Spinal cord (tissue), 10 donors: ENCODE measurements at places on chromosomes 11 and 22. TPM values are rescaled to one million over a fixed set of nuclear protein-coding genes. Genes with fewer than 3 reads are reported as not detected.

- DNase-seq = no peak
Observed at GRCh38 chr11:2515401-2516275, 70.8 kb downstream of the KCNQ1 start.

DNA sequence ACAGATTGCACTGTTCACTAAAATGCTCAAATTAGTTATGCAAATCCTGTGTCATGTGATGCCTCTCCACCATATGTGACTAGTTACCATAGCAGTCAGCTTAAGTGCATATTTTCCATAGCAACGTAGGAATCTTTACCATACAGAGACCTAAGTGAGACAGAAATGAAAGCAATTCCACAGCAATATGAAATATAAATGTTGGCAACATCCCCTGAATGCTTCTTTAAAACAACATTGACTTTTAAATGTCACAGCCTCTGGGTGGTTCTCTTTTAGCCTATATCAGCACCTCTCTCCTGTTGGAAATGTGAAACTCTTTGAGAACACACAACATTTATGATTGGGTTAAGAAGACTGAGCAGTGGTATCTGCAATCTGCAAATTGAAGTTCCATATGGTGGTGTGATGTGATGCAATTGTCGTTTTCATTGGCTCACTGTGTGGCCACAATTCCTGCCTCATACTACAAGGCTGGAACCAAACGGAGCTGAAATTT is 814.6 kb downstream of the DLG2 start:
- peak; percentile 92 for DNase-seq

PHLDA2 gene
- polyA plus RNA-seq = 2.0 TPM

DNA sequence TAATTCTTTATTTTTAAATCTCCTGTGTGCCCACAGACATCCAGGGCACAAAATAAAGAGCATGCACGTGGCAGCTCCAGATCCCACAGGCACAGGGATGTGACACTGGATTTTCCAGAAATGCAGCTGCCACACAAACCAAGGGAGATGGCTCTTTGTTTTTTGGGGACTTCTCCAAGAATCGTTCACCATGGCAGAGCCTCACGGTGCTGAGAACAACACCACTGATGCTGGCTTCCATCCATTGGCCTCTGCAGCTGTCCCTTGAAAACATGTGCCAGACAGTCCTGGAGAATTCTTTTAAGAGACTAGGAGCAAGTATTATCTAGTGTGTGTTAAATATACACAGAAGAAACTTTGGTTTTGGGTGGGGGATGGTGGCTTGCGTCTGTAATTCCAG is 108.4 kb upstream of the SLC22A12 start:
- DNase-seq = peak; percentile 66

DNA sequence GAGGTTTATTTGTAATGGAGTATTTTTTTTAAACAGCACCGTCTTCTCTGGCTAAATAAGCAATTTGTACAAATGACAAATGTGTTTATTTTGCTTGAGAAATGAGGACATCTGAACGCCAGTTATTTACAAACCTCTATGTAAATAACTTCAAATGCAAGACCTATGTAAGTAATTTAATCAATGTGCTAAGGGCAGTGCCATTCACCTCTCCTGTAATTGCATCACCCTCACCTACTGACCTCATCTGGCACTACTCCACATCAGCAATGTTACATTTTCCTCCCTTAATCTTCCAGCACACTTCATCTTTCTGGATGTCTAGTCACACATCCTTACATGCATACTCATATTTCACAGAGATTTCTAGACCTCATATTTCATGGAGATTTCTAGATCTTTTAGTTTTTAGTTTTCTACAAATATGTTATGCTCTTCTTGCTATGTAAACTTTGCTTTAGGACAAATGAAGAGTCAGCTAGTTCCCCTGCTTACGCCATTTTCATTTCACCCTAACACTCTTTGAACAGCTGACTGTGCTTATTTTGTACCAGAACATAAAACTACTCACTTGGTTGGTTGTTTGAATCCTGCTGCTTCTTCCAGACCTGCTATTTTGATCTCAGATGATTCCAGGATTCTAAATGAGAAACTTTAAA is 238.6 kb downstream of the GRM5 start:
- no peak for DNase-seq

MFRP gene
- 0.09 TPM for polyA plus RNA-seq

- peak; percentile 95 for DNase-seq
Observed at GRCh38 chr11:119106564-119107537, at the start of gene C2CD2L. Gene C2CD2L (plus strand): TSS chr11:119107344. CDS start chr11:119107742, 398 bp downstream.

GRCh38 chr11:110919241-110919922 is 207.1 kb upstream of the ARHGAP20 start:
- DNase-seq = no peak

SHANK2 gene
- 36.4 TPM for polyA plus RNA-seq

GRCh38 chr11:133228471-133229329 is 303.6 kb downstream of the OPCML start:
- DNase-seq = peak; percentile 69

DNA sequence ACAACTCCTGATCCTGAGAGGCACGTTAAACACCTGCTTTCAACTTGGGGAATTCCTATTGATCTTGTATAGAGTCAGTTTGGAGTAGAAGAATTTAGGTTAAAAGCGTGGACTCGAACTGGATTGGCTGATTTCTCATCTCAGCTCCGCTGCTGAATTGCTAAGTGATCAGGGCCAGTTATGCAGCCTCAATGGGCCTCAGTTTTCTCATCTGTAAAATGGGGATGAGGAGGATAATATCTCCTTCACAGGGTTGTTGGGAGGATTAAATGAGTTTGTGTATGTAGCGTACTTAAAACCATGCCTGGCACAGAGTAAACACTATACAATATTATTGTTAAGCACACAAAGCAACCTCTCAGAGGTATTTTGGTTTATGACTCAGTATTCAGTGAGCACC is 53.2 kb upstream of the HEPHL1 start:
- DNase-seq = no peak

DNA sequence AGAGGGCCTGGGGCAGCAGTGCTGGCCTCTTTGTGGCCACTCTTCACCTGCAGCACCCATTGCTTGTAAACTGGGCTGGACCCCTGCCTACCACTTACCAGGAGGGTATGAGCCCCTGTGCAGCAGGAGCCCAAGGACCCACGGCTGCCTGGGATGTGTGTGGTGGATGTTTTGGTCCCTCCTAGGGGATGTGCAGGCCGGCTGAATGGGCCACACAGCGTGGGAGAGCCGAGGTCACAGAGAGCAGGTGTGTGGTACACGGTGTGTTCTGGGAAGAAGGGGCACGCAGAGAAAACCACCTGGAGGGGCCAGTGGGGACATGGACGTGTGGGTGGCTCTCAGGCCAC is 19.3 kb upstream of the GNB1L start:
- no peak for DNase-seq

TSGA10IP gene
- polyA plus RNA-seq = 0.68 TPM

GRCh38 chr11:114397349-114397982 is 2.8 kb downstream of the C11orf71 start:
- DNase-seq = no peak

DNA sequence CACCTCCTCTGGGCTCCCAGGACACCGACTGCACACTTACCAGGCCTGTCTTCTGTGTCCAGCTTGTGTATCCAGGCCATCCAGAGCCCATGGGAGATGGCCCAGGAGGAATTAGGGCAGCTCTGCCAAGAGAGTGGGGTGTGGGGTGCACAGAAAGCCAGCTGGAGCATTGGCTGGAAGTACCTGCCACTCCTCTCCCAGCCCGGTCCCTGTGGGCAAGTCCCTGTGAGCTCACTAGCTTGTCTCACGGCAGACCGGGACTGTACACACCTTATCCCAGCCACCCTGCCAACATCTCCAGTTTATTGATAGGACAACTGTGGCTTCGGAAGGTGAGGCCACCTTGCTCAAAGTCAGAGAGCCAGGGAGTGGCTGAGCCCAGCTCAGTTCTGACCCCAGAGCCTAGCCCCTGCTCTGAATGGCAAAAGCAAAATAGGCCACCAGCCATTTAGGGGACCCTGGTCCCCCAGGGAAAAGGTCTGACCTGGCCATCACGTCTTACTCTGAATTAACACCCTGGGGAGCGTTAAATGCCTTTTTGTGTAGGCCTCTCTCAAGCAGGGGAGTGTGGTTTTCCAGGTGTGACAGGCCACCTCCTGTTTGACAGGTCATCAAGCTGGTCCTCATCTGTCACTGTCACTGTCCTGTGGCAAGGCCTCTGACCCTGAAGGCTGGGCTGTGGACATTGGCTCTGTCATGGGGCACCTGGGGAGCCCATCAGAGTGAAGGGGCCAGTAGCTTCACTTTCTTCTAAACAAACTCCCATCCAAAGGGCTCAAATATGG is 15.1 kb downstream of the UQCR10 start:
- DNase-seq = no peak

ELFN2 gene
- 60.2 TPM for polyA plus RNA-seq

DCHS1 gene
- polyA plus RNA-seq = 38.8 TPM

- no peak for DNase-seq
Observed at GRCh38 chr11:69486773-69487291, 5.4 kb downstream of the LINC01488 start.

DNA sequence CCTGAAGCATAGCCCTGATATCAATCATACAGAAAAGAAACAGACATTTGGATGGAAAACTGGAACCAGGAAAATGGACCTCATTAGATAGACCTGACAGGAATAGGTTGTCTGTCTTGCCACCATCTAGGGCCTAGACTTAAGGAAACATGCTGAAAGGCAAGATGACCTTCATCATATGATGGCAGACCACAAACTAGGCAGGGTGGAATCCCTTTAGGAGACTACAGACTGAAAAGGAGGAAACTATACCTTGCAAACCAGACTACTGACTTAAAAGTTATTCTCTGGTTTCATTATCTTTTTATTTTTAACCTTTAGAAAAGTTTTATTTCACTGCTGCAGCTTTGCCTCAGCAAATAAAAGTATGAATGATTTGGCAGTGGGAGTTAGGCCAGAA is 20.3 kb downstream of the SBF2 start:
- no peak for DNase-seq

C22orf42 gene
- 4.0 TPM for polyA plus RNA-seq

GRCh38 chr22:40504285-40505249 is 132.0 kb downstream of the MRTFA start:
- DNase-seq = no peak

GRCh38 chr11:824942-825341 is 2.8 kb upstream of the CRACR2B start:
- DNase-seq = no peak

RNF169 gene
- polyA plus RNA-seq = 10.7 TPM

GRCh38 chr11:65744026-65744698 is 23.6 kb upstream of the RNASEH2C start:
- no peak for DNase-seq

DNA sequence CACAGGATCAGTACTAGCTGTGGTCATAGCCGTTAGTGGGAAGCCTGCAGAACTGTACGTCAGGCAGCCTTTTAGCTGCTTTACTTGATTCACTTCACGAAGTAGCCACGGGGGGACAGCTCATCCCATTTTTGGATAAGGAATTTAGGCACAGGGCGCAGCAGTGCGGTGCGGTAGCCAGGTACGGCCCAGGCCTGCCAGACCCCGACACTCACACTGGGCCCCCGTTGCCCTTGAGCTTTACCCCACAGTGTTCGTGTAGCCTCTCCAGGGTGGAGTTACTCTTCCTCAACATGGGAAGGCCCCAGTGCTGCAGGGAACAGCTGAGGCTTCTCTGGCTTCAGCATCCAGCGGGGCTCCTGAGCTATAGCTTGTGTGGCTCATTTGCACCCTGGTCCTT is 59.4 kb downstream of the SBF1 start:
- DNase-seq = no peak

HBE1 gene
- polyA plus RNA-seq = 9.3 TPM

GRCh38 chr11:19822531-19822930 is 109.9 kb downstream of the NAV2 start:
- DNase-seq = no peak

GRCh38 chr11:121104312-121104762 is 3.3 kb downstream of the TECTA start:
- no peak for DNase-seq

- DNase-seq = peak; percentile 72
Observed at GRCh38 chr22:41780746-41781505, 19.6 kb upstream of the CCDC134 start.

- no peak for DNase-seq
Observed at GRCh38 chr11:121936781-121937447, 179.1 kb downstream of the BLID start.

GRCh38 chr11:335779-336658 is 15.4 kb upstream of the IFITM3 start:
- DNase-seq = no peak

- DNase-seq = no peak
Observed at GRCh38 chr22:36469094-36469710, 12.2 kb downstream of the TXN2 start.

GANAB gene
- 169 TPM for polyA plus RNA-seq

- DNase-seq = no peak
Observed at GRCh38 chr11:39745401-39745800, 1714.1 kb downstream of the LRRC4C start.

GRCh38 chr11:33347490-33348125 is 90.4 kb downstream of the HIPK3 start:
- no peak for DNase-seq

DNA sequence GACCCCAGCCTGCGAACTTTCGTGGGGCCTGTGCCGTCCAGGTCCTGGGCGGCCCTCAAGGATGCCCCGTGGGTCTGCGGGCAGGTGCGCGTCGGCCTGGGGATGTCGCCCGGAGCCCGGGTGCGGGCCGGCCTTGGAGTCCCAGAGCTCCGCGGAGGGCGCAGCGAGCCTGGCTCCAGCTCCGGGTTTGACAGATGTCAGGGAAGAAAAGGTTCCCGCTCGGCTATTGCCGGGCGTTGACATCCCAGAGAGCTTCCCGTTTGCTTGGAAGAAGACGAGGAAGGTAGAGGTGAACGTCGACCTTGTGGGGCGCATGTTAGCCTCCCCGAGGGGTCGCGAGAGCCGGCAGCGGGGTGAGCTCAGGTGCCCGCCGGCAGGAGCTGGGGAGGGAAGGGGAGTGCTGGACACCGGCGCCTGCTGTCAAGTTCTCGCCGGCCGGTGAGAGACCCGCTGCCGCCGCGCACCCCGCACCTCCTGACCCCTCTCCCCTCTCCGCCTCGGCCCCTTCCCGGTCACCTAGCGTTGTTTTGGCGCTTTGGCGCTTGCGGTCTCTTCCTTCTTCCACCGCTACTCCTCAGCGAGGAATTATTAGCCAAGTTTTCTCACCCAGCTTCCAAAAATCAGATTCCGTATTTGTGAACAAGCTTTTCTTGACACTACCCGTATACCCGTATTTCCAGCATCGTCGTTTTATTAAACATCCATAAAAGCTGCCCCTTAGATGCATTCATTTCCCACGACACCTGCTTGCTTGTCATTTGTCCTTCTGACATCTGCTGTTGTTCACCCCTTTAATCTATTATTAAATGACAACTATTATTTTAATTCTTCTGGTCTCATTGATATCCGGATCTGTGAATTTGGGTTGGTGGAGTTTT is 1.3 kb downstream of the BMAL1 start:
- no peak for DNase-seq

- peak; percentile 35 for DNase-seq
Observed at GRCh38 chr22:35154937-35155387, 89.0 kb downstream of the ISX start.

DNA sequence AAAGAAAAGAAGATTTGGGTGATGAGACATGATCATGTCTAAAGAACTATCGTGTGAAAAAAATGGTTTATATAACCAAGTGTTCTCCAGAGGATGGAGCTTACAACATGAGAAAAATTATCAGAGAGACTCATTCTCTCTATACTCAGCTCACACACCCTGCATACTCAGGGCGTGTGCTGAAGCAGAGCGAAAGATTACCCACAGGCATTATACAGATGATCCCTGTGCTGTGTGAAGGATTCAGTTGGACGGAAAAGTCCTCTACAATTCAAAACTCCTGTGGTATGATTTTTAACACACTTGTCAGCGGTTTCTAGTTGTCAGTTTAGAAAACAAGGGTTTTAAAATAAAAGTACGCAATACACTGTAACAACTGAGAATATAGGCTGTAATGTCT is 267.3 kb downstream of the DLG2 start:
- no peak for DNase-seq
